ENCODE measurements at places on chromosomes 1 and 21.
A peak's percentile ranks its signal among the peaks of the same experiment; 100 is the strongest.

- no peak overlapping the region for H3K27ac ChIP-seq
- no peak for DNase-seq
- no peaks in the 10 kb centered on the region for H3K27me3 ChIP-seq
- no peak overlapping the region for H3K4me3 ChIP-seq
Measured at GRCh38 chr1:221768444-221769066, 26.7 kb upstream of the DUSP10 start.

- H3K4me3 ChIP-seq = no peak overlapping the region
- H3K4me1 ChIP-seq = peaks cover 21% of the 10 kb centered on the region
- H3K27ac ChIP-seq = no peak overlapping the region
- no peaks in the 10 kb centered on the region for H3K27me3 ChIP-seq
- no peak for DNase-seq
Measured at GRCh38 chr1:210310562-210311153, 18.0 kb upstream of the HHAT start.

DNA sequence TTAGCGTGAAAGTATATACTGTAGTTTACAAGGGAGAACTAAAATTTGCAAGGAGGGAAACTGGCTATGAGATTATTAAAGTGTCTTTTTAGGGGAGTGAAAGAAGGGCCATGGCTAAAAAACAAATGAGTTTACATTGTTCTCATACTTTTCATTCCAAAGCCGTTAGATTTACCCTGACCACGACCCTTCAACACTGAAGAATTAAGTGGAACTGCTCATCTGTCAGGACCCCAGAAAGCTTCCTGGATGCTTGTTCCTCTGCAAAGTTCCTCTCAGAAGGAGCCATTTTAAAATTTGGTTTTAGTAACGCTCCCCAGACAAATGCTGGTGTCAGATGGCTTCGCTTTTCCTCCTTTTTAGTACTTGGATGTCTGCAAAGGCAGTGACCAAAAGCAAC lies 82.7 kb upstream of the ZBTB18 start:
- no peaks in the 10 kb centered on the region for H3K27me3 ChIP-seq
- no peaks in the 10 kb centered on the region for H3K36me3 ChIP-seq
- H3K27ac ChIP-seq = no peak overlapping the region
- H3K4me3 ChIP-seq = no peak overlapping the region

- H3K36me3 ChIP-seq = no peaks in the 10 kb centered on the region
- no peak overlapping the region for H3K4me3 ChIP-seq
- peaks cover 27% of the 10 kb centered on the region for H3K4me1 ChIP-seq
Measured at GRCh38 chr1:19011845-19012231, 55.4 kb upstream of the IFFO2 start.

DNA sequence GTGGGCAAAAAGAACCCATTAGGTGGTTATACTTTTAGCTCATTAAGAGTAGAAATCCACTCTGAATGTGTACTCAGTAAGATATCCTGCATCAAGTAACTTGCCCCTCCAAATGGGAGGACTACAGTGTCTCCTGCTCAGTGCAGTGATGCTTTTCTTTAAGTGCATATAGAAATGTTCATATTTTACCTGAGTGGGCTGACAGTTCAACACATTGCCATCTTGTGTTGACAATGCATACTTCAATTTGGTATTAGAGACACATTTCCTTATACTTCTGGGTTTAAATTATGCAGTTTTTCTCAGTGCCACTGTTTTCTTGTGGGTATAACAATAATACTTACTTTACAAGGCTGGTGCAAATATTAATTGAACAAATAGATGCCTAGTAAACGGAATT lies 318.6 kb upstream of the TMPRSS15 start:
- H3K4me3 ChIP-seq = no peak overlapping the region
- H3K27ac ChIP-seq = no peak overlapping the region
- no peak for DNase-seq
- H3K27me3 ChIP-seq = no peaks in the 10 kb centered on the region

- DNase-seq = no peak
- H3K4me1 ChIP-seq = peaks cover 37% of the 10 kb centered on the region
- no peak overlapping the region for H3K4me3 ChIP-seq
Measured at GRCh38 chr1:225996946-225997545, 2.1 kb downstream of the SDE2 start.

GRCh38 chr1:65514041-65514440 lies 93.6 kb downstream of the LEPR start:
- no peak overlapping the region for H3K27ac ChIP-seq
- no peak for DNase-seq
- H3K36me3 ChIP-seq = no peaks in the 10 kb centered on the region
- H3K4me3 ChIP-seq = no peak overlapping the region

DNA sequence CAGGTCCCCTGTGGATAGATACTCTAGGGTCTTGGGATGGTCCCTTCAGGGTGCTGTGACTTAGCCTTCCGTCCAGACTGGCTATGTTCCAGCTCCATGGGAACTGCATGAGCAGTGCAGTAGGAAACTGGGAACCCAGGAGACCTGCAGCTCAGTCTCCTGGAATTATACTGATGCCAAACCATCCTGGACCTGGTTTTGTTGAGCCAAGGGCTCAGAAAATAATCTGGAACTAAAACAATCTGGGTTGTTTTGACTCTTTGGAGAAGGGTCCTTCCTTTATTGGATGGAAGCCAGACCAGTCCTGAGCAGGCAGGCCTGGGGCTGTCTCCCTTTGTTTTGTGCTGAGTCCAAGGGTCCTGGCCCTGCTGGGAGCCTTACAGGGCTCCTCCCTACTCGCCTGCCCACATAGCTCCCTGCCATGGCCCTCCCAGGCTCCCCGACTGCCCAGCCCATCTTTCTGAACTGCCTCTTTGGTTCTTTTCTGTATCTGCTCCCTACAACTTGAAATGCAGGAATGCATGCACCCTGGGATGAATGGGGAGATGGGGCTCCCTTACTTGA lies 1.2 kb downstream of the IPO13 start:
- no peaks in the 10 kb centered on the region for H3K36me3 ChIP-seq
- H3K4me3 ChIP-seq = peak overlapping the region; percentile 64
- H3K27me3 ChIP-seq = no peaks in the 10 kb centered on the region

DNA sequence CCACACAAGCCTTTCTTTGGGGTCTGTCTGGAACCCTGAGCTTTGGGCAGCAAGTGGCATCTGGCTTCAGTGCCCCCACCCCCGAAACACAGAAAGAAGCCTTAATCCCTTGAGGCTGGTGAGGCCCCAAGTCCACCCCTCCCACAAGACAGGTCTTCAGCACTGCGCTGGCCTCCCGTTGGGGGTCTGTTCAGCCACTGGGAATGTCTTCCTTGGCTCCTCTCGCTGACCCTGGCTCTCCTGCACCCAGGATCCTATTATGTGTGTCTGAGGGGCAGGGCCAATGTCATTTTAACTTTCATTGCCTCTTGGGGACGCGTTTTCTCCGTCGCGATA lies 26.9 kb downstream of the ATP8B2 start:
- H3K4me3 ChIP-seq = peak overlapping the region; percentile 49
- no peak for DNase-seq
- peak overlapping the region; percentile 80 for H3K27ac ChIP-seq
- H3K4me1 ChIP-seq = peaks cover 22% of the 10 kb centered on the region

DNA sequence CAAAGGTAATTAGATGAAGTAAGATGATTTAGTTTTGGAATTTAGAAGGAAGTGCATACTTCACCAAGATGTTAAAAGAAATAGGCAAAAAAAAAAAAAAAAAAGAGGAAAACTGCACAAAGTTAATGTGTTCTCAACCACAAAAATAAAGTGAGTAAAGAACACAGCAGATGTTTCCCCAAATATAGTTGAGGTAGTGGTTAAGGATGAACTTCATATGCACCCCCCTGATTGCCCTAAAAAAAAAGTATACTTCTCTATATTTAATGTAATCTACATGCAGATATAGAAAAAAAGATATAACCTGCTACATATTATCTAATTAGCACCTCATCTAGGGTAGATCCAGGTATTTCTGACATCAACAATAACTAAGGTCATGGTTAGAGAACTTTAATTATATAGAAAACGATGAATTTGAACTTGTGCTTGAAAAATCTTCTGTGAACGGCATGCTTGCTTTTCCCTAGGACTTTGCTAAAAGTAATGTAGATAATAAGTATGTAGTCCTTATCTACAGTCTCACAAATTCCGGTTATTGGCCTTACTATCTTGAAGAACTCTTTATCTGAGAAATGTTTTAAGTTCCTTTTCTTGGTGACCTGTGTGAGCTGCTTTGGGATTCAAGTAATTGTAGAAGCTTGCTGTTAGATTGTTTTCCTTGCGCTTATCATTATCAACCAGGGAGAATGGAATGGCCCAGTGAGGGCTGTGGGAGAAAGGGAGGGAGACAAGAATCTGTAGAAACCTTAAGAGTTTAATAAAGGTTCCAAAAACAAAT lies 70.1 kb upstream of the LRRC7 start:
- no peaks in the 10 kb centered on the region for H3K4me1 ChIP-seq
- no peaks in the 10 kb centered on the region for H3K36me3 ChIP-seq
- H3K27me3 ChIP-seq = no peaks in the 10 kb centered on the region
- no peak overlapping the region for H3K27ac ChIP-seq
- H3K4me3 ChIP-seq = no peak overlapping the region
- DNase-seq = no peak

DNA sequence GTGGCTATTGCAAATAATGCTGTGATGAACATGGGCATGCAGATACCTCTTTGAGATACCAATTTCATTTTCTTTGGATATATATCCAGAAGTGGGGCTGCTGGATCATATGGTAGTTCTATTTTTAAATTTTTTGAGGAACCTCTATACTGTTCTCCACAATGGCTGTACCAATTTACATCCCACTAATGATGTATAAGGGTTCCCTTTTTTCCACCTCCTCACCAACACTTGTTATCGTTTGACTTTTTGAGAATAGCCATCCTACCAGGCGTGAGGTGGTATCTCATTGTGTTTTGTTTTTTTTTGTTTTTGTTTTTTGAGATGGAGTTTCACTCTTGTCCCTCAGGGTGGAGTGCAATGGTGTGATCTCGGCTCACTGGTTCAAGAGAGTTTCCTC lies 6.6 kb upstream of the NUCKS1 start:
- H3K36me3 ChIP-seq = no peaks in the 10 kb centered on the region
- H3K4me1 ChIP-seq = no peaks in the 10 kb centered on the region
- H3K27ac ChIP-seq = no peak overlapping the region
- H3K4me3 ChIP-seq = no peak overlapping the region
- no peaks in the 10 kb centered on the region for H3K27me3 ChIP-seq
- no peak for DNase-seq

DNA sequence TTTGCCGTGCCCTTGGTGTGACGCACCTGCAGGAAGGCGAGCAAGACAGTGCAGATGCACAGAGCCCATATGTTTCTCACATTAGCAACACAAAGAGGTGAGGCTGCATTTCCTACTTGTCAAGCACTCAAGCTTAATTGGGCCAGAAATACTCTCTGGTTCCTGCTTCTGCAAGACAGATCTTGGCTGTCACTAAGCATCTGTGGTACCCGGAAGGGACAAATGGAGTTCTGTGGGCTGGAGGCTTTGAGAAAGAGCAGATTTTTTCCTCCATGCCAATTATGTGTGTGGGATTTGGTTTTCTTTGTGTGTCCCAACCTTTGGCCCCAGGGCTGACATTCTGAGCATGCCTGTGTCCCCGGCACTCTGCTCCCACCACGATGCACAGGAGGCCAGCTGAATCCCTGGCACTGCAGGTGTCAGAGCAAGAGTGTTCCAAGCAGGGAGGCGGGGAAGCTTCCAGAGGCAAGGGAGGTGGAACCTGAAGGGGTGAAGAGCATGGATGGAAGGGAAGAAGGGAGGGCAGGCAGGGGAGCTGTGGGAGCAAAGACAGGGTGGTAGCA lies 52.0 kb upstream of the STUM start:
- H3K36me3 ChIP-seq = no peaks in the 10 kb centered on the region
- no peak overlapping the region for H3K4me3 ChIP-seq
- DNase-seq = no peak
- no peak overlapping the region for H3K27ac ChIP-seq
- no peaks in the 10 kb centered on the region for H3K27me3 ChIP-seq

DNA sequence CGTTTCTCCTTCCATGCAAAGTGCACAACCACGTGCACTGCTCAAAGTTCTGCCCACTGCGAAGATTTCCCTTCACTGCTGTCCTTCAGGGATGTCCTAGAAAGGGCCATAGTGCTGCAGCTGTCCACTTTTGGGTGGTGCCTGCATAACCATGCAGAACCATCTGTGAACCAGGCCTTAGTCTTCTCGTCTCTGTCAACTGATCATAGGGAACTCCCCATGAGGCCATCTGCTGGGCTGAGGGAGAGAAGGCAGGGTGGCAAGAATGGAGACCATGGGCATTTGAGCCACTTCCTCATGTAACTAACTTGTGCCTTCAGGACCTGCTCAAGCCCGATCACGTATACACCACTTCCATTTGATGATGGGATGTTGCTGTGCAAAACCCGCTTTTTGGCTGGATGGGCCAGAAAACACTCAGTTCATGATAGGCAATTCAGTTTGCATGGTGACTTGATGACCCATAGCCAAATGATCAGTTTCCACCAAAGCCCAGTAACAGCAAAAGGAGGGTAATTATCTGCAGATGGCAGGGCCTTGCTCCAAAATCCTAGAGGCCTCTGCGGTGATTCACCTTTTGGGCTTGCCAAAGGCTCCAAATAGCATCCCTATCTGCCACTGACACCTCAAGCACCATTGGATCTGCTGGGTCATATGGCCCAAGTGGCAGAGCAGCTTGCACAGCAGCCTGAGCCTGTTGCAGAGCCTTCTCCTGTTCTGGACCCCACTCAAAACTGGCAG lies 9.5 kb downstream of the ST6GALNAC5 start:
- DNase-seq = no peak
- H3K4me3 ChIP-seq = no peak overlapping the region
- no peaks in the 10 kb centered on the region for H3K4me1 ChIP-seq
- no peaks in the 10 kb centered on the region for H3K36me3 ChIP-seq
- no peaks in the 10 kb centered on the region for H3K27me3 ChIP-seq

DNA sequence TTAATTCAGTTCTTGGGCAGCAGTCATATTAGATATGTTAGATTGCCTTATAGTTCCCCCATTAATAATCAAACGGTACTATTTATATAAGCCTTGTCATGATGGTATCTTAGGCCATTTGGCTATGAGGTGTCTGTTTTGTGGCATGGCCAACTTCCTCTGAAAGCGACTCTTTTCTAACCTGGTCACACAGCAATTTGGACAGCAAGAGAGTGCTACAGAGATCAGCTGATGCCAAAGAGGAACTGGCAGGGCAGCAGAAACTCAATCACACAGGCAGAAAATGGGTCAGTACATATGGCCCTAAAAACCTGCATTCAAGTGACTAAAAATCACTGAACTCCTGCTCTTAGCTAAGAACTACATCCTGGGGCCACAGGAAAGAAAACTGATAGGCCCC lies 13.4 kb upstream of the MUTYH start:
- no peaks in the 10 kb centered on the region for H3K27me3 ChIP-seq
- no peak overlapping the region for H3K27ac ChIP-seq
- no peaks in the 10 kb centered on the region for H3K36me3 ChIP-seq
- no peak for DNase-seq
- H3K4me3 ChIP-seq = no peak overlapping the region

GRCh38 chr1:170290276-170290675 lies 144.5 kb downstream of the NTMT2 start:
- H3K4me1 ChIP-seq = no peaks in the 10 kb centered on the region
- H3K27me3 ChIP-seq = no peaks in the 10 kb centered on the region
- no peak overlapping the region for H3K27ac ChIP-seq
- no peak for DNase-seq
- H3K36me3 ChIP-seq = no peaks in the 10 kb centered on the region
